Esophagus muscularis mucosa (tissue), 4 donors: ENCODE measurements at places on chromosomes 5 and 9. TPM values are rescaled to one million over a fixed set of nuclear protein-coding genes. Genes with fewer than 3 reads are reported as not detected.

GRCh38 chr5:78649861-78650496 lies 1.4 kb upstream of the LHFPL2 start:
- DNase-seq: no peak

GRCh38 chr9:114370968-114371320 lies 16.8 kb downstream of the AKNA start:
- no peak for DNase-seq

GRCh38 chr9:128863647-128864046 lies 18.1 kb downstream of the KYAT1 start:
- DNase-seq: no peak

DNA sequence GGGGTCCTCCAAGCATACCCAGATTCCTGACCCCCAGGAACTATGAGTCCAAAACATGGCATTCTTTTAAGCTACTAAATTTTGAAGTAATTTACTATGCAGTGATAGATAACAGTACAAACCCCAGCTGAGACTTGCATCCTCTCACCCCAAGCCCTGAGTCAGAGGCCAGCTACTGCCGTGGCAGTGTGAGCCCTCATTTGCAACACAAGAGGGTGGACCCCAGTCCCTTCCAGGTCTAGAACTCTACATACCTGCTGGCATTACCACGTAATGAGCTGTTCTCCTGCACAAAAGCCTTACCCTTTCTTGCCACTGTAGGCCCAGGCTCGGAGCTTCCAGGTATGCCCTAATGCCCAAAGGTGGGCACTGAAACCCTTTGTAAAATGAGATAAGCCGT lies 108.6 kb upstream of the ERCC6L2 start:
- no peak for DNase-seq

GRCh38 chr5:16889972-16890519 lies 46.0 kb downstream of the MYO10 start:
- no peak for DNase-seq

- no peak for DNase-seq
These were observed 289.6 kb downstream of the ANXA1 start for GRCh38 chr9:73441223-73441622.

- DNase-seq: no peak
These were observed 30.4 kb upstream of the SLC2A8 start for GRCh38 chr9:127366594-127366993.

DNA sequence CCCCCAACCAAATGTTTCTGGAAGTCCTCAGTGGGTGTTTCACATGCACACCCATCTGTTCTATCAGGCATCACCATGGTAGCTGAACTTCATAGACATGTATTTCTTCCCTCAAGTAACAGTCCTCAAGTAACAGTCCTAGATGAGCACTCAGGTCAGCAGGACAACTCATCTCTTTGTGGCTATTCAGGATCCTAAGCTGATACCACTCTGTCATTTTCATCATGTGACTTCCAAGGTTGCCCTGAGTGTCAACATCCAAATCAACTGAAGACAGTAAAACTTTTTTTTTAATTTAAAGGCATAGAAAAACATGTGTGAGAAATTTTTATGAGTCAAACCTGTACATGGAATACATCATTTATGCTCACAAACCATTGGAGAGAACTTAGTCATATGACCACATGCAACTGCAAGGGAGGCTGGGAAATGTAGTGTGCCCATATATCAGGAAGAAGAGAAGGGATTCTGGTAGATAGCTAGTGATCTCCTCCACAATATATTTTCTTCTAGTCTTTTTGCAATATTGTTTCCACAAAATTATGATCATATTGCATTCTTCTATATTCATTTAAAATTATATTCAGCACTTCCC lies 64.2 kb upstream of the FST start:
- DNase-seq: no peak

DNA sequence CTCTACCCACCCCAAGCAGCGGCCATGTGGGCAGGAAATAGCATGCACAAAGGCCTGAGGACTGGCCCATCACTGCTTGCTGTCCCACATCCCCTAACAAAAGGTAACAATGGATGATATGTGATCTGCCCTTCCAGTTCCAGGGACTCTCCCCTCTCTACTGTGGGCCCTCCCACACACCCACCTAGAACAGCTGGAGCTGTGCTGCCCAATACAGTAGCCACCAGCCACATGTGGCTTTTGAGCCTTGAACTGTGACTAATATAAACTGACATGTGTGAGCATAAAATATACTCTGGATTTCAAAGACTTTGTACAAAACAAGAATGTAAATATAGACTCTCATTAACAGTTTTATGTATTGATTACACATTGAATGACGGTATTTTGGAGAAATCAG lies 78.1 kb downstream of the C5orf15 start:
- no peak for DNase-seq

DNA sequence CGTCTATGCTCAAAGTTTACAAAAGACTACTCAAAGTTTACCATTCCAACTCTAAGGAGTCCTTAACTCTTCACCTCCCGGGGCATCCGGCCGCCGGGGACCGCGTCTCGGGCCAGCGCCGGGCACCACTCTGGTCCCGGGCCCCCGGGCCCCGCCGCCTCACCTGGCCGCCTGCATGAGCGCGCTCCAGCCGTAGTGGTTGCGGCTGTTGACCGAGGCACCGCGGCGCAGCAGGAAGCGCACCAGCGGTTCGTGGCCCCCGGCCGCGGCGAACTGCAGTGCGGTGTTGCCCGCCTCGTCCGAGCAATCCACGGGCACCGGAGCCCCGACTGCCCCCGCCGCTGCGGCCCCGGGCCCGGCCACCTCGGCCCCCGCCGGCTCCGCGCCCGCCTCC lies 388 bp downstream of the ANKS6 start:
- no peak for DNase-seq

GRCh38 chr5:152465140-152465539 lies 60.1 kb upstream of the NMUR2 start:
- DNase-seq: no peak

DNA sequence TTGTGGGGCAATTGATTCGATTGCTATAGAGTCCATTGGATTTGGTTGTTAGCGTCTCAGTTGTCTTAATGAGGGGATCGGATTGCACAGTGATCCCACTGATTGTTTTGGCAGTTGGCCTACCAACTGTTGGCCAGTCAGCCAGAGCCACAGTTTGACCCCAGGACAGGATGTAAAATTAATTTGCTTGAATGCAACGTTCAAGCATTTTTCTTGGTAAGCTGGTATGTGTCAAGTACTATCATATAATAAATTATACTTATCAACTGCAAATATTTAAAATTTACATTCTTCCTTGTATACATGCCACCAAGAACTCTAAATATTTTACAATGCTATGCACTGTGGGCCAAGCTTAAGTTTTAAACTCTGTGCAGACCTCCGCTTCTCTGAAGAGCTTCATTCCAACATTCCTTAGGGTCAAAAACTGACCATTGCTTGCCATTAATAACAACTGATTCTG lies 80.4 kb upstream of the OSMR start:
- no peak for DNase-seq

DNA sequence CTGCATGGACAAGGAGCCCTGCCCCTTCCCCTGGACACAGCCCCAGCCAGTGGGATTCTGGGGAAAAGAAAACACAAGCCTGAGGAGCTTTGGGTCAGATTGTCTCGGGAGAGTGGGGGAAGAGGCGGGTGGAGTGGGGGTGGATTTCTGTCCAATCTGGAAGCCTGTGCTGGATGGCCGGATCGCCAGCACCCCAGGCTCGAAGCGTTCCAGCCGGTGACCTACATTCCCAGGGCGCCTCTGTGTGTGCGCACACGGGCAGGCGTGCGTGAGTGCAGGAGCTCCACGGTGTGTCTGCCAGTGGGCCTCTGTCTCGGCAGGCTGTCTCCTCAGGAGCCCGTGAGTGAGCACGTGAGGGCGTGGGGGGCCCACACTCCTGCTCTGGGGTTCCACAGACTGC lies 74.3 kb upstream of the DAB2IP start:
- DNase-seq: no peak

DNA sequence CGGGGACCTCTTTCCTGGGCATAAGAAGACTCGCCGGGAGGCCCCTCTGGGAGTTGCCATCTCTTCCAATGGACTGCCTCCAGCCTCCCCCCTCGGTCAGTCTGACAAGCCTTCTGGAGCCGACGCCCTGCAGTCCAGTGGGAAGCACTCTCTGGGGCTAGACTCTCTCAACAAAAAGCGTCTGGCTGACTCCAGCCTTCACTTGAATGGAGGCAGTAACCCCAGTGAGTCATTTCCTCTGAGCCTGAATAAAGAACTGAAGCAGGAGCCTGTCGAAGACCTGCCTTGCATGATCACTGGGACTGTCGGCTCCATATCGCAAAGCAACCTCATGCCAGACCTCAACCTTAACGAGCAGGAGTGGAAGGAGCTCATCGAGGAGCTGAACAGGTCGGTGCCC lies 28.4 kb upstream of the LTC4S start:
- no peak for DNase-seq

DNA sequence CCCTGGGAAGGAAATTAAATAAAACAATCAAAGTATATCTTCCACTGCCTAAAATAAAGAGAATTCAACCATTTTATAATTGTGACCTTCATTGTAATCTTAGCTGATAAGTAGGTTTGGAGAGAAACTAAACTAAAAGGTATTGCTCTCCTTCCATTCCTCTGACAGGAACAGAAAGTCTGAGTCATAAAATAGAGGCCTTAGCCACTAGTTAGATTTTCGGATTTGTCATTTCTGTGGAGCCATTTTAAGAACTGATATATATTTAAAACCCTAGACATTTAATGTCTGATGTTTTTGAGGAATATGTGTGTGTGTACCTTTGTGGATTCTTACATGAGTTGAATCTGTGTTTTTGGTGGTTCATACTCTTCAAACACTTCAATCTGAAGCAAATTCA lies 11.8 kb upstream of the TMC1 start:
- no peak for DNase-seq

- DNase-seq: peak; percentile 31
These were observed 63.5 kb upstream of the RAD23B start for GRCh38 chr9:107219486-107220077.

DNA sequence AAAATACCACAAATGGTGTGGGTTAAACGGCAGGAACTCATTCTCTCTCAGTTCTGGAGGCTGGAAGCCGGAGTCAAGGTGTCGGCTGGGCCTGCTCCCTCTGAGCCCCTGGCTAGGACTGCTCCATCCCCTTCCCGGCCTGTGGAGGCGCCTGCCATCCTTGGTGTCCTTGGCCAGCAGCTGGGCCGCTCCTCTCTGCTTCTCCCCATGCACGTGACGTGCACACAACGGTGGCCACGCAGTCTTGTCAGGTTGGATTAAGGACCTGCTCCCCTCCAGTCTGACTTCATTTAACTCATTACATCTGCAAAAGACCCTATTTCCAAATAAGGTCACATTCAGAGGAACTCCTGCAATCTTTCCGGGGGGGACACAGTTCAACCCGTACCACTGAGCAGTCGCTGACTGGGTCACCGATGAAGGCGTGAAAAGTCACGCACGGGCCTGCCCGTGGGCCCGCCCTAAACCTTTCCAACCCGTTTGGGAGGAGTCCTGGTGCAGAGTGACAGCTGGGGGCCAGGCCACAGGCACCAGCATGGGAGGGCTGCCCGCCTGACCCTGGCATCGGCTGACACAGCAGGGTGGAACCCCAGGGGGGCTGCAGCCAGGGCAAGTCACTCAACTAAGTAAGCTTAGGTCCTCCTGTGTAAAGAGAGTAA lies 135.2 kb downstream of the COL23A1 start:
- no peak for DNase-seq

- no peak for DNase-seq
These were observed 24.1 kb downstream of the GSN start for GRCh38 chr9:121292051-121292450.

GRCh38 chr9:134633362-134634142 lies 8.1 kb upstream of the COL5A1 start:
- DNase-seq: no peak

- DNase-seq: no peak
These were observed 17.0 kb downstream of the FGFR4 start for GRCh38 chr5:177103523-177104253.

DNA sequence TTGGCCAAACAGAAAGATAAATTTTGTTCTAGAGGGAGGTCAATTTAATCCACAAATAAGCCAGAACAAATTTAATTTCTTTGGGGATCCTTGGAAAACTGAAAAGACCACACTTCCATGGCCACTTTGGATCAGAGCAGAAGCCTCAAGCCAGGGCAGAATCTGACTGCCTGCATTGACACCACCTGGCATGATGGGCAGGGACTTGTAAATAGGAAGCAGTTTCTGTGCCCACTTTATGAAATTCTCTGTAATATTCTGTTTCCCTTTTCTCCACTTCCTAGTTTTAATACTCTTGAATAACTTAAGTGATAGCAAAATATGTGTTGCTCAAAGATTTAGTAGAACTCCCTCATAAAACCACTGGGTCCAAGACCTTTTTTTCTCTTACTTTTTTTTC lies 6.7 kb upstream of the TMEM252 start:
- DNase-seq: no peak

- no peak for DNase-seq
These were observed 36.9 kb upstream of the IFNK start for GRCh38 chr9:27487128-27487640.

GRCh38 chr9:79639354-79639753 lies 67.6 kb downstream of the TLE4 start:
- DNase-seq: no peak

GRCh38 chr5:136656811-136657210 lies 291.5 kb upstream of the TRPC7 start:
- DNase-seq: no peak

DNA sequence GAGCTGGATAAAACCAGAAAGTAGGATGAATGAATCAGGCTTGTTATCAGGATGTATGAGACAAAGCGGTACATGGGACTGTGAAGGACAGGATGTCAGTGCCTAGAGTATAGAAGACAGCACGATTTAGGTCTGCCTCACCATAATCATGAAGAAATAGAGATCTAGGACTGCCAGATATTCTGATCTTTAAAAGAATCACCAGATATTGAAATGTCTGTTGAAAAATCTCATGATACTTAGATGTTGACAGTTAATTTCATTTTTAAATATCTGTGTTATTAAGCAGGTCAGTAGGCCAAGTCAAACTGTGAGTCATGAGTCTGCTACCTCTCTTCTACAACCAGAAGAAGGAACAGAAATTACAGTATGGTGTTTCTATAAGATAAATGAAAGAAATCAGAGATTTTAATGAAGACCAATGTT lies 65.0 kb downstream of the ST8SIA4 start:
- DNase-seq: no peak

DNA sequence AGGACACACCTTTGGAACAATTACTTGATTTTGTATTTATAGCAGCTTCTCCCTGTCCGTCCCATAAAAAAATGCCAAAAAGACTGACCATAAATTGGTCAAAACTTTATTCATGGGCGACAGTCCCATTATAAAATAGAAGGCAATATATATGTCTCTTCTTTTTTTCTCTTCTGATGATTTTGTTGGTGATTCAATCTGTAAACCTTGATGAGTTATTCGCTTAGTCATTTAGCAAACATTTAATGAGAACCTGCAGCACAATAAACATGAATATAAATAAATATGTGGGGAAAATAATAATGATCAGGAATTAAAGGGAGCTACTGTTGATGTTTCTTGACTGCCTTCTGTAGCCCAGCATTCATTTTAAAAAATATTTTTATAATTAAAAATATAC lies 356.4 kb upstream of the ACTBL2 start:
- DNase-seq: no peak

GRCh38 chr5:175560011-175560410 lies 81.7 kb downstream of the SFXN1 start:
- DNase-seq: no peak

IRX4 gene
- total RNA-seq: not detected

DNLZ gene
- 41.3 TPM for total RNA-seq

PCDHB4 gene
- 1.2 TPM for total RNA-seq

CMYA5 gene
- 4.6 TPM for total RNA-seq

DMRT2 gene
- total RNA-seq: 0.80 TPM

GABRA1 gene
- total RNA-seq: not detected

MARCOL gene
- not detected for total RNA-seq

SHOC1 gene
- total RNA-seq: not detected

TJP2 gene
- total RNA-seq: 128 TPM
